NCI-H524 treated with DMSO at 0.1 percent for 48 hours (cell line): ENCODE measurements at places on chromosomes 7 and 10.

GRCh38 chr7:69599955-69600709 lies 1.9 kb downstream of the AUTS2 start:
- no peak for DNase-seq

- DNase-seq: no peak
Measured at GRCh38 chr7:49400891-49401550, 372.4 kb upstream of the VWC2 start.

DNA sequence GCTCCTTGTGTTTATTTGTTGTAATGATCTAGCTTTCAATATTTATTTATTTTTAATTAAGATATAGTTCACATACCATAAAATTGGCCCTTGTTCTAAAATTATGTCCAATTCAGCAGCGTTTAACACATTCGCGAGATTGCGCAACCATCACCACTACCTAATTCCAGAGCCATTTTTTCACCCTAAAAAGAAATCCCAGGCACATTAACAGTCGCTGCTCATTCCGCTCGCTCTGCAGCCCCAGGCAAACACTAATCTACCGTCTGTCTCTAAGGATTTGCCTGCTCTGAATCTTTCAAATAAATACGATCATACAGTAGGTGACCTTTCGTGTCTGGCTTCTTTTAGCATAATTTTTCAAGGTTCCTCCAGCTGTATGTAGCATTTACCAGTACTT lies 616.7 kb downstream of the CALN1 start:
- DNase-seq: no peak

DNA sequence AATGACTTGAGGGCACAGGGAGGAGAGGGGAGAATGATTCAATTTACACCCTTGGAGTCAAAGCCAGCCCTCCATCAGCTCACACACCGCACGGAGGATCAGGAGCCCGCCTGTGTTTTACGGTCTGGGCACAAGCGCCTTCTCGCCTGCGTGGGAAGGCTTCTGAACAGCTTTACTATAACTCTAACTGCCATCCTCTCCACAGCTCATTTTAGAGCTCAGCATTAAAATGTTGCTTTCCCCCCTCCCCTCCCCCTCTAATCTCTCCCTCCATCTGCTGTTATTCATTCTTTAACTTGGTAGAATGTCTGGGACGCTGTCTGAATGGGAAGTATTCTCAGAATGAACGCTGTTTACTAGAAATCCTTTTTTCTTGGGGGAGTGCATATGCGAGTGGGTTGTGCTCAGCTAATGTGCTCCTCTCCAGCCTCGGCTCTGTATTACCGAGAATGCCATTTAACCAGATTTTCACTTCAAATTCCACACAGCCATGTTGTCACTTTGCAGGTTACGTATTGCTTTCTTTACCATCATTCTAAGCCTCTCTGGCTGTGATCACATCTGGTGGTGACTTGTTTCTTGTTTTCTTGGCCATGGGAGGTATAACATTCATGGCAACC lies 140.1 kb downstream of the GFRA1 start:
- DNase-seq: peak; percentile 28

DNA sequence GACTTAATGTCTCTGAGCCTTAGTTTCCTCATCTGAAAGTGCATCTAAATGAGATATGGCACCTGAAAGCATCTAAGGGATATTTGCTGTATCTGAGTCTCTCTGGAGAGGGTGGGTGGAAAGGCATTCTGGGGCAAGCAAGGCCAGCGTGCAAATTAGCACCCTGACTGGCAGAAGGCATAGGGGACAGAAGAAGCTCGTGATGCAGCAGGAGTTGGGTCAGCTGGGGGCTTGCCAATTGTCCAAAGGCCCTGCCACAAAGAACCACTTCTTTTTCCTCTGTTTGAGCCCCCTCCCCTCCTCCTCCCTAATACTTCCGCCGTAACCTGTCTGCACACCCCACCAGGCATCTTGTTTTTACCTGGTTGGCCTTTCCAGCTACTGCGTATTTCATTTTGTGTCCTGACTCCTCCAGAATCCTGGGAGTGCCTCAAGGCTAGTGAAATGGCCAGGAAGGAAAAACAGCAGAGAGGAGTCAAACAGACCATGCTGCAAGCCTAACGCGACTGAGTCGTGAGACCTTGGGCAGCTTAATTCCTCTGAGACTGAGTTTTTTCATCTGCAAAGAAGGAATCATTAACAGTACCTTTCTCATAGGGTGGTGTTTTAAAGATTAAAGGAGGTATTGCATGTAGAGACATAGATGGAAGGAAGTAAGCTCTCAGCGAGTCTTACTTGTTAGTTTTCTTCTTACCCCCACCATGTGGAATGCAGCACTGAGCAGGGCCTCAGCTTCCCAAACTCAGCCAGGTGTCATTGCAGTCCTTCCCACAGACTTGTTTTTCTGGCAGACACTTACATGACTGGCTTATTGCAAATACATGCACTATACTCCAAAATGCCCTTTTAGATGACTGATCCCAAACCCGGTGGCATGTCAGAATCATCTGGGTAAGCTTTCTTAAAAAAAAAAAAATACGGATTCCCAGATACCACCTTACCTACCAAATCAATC lies 49.1 kb upstream of the MXI1 start:
- no peak for DNase-seq

DNA sequence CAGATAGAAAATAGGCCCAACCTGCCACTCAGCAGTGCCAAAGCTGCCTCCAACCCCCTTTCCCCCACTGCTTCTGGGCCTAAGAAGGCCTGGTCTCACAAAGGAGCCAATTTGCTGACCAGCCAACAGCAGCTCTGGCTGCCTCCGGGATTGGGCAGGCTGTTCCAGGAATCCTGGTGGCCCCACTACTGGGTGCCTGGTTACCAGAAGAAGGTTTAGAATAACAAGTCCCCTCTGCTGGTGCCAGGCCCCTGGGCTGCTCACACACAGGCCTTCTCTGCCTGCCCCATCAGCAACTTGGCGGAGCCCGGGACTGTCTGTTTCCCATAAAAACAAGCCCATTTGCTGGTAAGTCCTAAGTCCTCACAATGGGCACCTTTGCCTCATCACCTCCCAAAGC lies 1.2 kb downstream of the PHKG1 start:
- no peak for DNase-seq

DNA sequence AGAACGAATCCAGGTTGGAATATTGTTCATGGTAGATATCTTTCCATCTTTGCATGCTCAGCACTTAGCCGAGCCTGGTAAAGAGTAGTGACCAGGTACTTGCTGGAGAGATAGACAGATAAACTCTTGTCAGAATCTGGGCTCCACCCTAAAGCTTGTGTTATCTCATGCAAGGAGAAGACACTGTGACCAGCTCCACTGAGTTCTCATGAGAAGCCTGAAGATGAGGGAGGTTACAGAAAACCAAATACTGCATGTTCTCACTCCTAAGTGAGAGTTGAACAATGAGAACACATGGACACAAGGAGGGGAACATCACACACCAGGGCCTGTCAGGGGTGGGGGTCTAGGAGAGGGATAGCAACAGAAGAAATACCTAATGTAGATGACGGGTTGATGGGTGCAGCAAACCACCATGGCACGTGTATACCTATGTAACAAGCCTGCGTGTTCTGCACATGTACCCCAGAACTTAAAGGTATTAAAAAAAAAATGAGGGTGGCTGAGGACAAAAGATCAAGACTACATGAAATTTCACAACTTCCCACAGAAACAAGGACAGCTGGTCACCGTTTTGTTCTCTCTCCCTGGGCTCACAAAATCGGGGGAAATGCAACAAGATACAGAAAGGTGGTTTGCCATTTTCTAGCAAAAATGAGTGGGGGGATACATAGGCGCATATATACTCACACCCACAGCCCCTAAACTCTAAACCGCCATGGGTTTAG lies 17.4 kb downstream of the DLG5 start:
- DNase-seq: no peak

GRCh38 chr7:104933022-104933421 lies 81.0 kb upstream of the KMT2E start:
- no peak for DNase-seq

DNA sequence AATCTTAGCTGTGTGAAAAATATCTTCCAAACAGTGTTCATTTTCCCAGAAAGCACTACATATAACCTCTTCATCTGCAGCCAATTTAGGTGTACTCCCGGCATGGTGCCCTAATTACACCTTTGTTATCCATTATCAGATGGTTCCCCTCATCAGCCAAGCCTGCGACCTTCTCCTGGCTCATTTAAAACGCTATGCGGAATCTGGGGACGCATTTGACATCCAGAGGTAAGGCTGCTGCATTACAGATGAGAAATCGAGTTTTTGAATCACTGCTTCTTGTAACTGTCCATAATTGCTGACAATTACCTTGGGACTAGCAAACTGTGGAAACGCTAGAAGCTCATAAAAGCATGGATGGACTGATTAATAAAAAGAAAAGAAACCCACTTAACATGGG lies 109.5 kb downstream of the PARP12 start:
- no peak for DNase-seq

- no peak for DNase-seq
Measured at GRCh38 chr7:5291301-5291700, 8.6 kb downstream of the SLC29A4 start.

DNA sequence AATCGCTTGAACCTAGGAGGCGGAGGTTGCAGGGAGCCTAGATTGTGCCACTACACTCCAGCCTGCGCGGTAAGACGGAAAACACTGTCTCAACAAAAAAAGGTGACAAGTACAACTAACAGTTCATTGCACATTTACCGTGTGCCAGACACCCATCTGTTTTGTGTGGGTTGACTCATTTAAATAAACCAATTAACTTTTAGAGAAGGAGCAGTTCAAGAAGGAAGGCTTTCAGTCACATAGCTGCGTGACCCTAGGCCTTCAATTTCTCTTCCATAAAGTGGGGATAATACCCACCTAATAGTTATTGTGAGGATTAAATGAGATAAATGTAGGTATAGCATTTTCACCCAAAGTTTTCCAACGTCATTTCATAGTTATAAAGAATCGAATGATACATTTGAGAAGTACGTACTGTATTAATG lies 52.3 kb upstream of the KDM7A start:
- DNase-seq: no peak

DNA sequence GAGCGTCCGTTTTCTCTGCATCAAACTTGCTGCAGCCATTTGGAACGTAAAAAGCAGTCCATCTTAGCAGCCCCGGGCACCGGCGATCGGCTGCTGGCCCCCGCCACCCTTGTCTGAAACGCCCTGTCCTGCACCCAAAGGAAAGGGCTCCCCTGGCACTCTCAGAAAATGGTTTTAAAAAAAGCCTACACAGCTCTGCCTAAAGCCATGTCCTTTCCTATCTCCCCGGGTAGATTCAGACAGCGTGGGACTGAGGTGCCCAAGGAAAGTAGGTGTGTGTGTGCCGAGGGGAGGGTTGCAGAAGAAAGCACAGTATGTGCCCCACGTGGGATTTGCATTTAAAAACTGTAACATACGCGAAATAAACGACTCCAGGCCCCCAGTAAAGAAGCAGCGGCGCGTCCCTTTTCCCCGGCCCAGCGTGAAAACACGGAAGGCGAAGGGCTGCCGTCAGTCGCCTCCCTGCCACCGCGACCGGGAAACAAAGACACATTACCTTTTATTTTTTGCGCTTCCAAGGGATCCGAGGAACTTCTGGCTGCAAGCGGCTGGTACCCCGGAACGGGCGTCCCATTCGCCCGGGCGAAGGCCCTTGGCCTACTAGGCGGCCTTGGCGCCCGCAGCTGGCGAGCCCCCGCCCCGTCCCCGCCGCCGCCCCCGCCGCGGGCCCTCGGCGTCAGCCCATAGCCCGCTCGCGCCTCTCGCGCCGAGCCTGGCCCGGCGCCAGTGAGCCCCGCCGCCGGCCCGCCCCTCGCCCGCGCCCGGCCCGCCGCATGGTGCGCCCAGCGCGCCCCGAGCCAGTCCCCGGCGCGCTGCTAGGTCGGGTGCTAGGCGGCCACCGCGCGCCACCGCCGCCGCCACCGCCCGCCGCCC lies 304.6 kb downstream of the PRPF18 start:
- no peak for DNase-seq

- peak; percentile 66 for DNase-seq
Measured at GRCh38 chr7:70353946-70354335, 755.7 kb downstream of the AUTS2 start.

GRCh38 chr10:58064714-58065528 lies 202.8 kb downstream of the IPMK start:
- peak; percentile 0 for DNase-seq

DNA sequence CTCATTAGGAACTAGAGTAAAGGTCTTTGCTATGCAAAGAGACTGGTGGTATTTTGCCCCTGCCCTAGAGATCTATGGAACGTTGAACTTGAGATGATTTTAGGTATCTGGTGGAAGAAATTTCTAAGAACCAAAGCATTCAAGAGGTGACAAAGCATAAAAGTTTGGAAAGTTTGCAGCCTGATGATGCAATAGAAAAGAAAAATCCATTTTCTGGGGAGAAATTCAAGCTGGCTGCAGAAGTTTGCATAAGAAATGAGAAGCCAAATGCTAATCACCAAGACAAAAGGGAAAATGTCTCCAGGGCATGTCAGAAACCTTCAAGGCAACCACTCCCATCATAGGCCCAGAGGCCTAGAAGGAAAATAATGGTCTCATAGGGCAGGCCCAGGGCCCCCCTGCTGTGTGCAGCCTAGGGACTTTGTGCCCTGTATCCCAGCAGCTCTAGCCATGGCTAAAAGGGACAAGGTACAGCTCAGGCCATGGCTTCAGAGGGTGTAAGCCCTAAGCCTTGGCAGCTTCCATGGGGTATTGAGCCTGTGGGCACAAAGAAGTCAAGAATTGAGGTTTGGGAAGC lies 16.5 kb downstream of the TFPI2 start:
- DNase-seq: no peak

GRCh38 chr7:117195361-117196029 lies 127.4 kb downstream of the WNT2 start:
- DNase-seq: no peak

DNA sequence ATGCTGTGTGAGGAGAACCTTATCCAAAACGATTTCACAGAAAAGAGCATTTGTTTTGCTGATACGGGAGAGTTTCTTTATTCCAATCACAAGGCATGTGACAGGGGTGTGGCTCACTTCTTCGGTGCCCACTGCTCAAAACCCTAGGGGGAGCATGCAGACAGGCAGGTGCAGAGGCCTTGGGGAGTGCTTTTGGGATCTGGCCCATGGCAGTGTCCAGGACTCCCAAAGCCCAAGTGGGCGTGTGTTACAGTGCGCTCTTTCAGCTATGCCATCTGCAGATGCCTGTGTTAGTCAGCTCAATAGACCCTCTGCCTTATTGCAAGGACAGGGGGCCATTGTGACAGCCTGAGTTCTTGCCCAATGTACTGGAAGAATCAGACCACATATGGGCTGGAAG lies 94.8 kb downstream of the CSTF2T start:
- no peak for DNase-seq

DNA sequence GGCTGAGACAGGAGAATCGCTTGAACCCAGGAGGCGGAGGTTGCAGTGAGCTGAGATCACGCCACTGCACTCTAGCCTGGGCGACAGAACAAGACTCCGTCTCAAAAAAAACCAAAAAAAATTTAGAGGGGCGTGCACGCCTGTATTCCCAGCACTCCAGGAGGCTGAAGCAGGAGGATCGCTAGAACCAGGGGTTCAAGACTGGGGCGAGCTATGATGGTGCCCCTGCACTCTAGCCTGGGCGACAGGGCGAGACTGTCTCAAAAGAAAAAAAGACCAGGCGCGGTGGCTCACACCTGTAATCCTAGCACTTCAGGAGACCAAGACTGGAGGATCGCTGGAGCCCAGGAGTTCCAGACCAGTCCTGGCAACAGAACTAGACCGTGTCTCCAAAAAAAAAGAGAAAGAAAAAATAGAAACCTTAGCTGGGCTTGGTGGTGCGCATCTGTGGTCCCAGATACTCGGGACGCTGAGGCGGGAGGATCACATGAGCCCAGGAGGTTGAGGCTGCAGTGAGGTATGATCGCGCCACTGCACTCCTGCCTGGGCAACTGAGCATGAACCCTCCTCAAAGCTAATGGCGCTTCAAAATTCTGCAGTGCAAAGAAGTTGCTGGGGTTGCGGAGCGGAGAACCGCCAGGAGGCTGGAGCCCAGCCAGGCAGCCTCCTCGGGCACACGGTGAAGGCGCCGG lies 382 bp upstream of the MBLAC1 start:
- DNase-seq: no peak
